Ammon's horn (tissue), 1 donor: ENCODE measurements at places on chromosomes 5 and 9.

- peak; percentile 70 for DNase-seq
These were observed 22.8 kb downstream of the SMIM3 start for GRCh38 chr5:150801117-150801927.

DNA sequence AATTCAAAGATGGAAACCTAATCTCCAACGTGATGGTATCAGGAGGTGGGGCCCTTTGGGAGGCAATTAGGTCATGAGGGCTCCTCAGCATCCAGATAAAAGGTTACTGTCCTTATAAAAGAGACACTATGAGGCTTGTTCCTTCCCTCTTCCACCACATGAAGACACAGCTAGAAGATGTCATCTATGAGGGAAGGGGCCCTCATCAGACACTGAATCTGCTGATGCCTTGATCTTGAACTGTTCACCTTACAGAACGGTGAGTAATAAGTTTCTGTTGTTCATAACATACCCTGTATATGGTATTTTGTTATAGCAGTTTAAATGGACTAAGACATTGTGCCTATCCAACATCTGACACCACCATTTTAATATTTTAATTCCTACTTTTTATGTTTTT is 19.7 kb upstream of the CCNH start:
- DNase-seq: no peak

DNA sequence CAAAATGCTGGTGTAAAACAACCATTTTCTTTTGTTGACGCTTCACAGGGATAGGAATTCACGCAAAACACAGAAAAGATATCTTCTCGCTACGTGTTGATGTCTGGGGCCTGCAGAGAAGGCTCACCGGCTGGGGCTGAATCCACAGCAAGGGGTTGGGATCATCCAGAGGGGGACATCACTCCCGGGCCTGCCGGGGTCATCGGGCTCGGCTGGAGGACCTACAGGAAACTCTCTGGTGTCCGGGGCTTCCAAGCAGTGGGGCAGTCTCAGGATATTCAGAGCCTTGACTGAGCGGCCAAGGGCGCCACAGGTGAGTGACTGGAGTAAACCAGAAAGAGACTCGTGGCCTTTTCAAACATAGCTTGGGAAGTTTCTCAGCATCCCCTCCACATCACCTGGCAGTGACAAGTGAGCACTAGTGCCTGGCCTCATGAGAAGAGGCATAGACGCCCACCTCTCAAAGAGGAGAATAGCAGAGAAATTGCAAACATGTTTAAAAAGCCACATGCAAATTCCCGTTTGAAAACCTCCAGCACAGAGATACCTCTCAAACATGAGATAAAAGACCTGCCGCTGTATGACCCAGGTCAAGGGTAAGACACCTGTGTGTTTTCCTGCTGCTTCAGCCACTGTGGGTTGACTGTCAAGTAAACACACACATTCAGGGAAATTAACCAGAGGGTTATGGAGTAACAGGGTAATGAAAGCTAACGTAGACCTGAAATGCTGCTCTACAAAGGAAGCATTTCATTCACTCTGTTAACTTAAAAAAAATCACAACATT is 50.8 kb upstream of the SIMC1 start:
- no peak for DNase-seq

DNA sequence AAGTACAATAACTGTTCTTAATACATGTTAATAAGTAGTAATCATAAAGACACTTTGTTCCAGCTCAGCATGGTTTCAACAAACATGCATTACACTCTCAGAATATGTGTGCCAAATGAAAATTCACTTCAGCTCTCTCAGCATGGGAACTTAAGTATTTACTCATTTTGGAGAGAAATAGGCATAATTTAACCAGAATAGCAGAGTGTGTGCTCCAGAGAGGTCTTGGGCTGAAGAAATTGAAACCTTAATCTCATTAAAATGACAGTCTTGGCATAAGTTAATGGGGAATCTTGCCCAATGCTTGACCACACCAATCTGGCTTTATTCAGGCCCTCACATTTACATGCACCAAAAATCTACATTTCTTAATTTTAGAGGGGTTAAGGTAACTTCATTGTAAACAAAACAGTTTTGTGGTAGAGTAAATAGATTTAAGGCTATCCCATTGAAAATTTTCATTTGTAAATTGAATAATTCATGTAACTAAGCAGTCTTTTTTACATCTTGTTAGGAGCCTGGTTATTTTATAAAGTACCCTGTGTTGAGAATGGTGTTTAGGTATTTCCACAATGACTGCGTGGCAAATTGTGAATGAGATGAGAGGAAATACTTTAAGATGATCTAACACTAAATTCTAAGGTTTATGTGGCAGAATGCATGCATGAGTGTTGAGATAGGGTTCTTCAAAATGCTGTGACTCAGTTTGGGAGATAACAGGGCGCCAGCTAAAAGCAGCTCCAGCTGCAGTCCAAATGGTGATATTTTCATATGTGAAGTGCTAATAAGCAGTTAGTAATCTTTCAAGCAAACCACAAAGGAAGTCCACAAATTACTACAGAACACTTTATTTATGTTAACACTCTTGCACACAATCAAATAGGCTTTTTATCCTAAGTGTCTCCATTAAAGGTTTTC is 11.3 kb upstream of the LOX start:
- DNase-seq: no peak

DNA sequence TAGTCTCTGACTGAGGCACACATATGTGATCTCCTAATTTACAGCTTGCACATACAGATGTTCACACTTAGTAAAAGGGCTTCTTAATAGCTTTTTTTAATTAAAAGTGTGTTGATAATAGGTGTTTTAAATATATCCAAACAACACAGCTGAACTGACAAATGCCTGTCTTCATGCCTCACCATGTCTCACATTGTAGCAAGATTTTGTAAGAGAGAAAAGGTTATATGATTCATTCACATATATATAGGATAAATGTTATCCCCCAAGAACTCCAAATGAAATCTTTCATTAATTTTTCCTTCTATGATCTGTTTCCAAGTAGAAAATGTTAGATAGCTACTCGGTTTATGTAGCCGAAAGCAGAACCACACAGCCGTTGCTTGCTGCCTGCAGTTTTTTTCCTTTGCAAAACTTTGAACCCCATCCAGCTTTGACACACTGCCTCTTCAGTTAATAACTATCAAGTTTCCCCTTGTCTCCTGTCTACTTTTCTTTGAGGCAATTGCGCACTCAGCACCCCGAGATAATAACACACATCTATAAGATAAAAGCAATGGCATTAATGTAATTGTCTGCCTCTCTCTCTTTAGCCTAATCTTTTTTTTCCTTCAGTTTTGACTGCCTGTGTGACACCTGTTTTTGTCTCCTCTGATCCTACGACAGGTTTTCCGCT is 299.2 kb downstream of the BNC2 start:
- no peak for DNase-seq

DNA sequence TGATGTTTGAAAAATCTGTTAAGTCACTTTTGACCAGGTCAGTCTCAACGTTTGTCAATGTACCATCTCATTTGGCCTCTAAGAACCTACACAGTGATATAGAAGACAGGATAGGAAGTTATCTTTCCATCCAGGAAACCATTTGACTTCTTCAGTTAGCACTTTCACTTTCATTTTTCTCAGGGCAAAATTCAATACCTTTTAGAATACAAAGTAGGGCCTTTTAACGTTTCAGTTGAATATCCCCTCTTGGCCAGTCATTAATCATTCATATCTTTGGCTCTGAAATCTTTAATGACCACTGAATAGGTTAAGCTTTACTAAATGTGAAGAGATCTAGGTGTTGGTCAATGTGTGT is 101.1 kb upstream of the GNAQ start:
- DNase-seq: no peak

- DNase-seq: no peak
These were observed 53.0 kb downstream of the SH3RF2 start for GRCh38 chr5:145989428-145989827.

- DNase-seq: no peak
These were observed 154.0 kb downstream of the MCTP1 start for GRCh38 chr5:95130941-95131340.

DNA sequence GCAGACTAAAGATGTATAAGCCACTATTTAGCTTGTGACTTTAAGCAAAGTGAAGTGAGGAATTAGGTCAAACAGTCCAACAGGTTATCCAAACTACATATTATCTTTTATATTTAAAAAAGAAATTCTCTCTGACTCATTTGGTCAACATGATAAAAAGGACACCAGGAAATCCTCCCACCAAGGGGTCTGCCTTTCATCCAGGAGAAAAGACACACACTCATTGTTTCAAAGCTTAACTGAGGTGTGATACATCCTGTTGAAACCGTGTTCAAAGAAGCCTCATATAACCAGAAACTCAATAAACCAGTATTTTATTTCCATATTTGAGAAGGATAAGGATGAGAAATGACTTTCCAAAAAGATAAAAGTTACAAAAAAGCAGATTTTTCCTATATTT is 417.1 kb downstream of the HCN1 start:
- no peak for DNase-seq

- DNase-seq: no peak
These were observed at the start of gene PCDHA1 for GRCh38 chr5:140785905-140786686. Gene PCDHA1, plus strand, starts transcription at chr5:140786140.

DNA sequence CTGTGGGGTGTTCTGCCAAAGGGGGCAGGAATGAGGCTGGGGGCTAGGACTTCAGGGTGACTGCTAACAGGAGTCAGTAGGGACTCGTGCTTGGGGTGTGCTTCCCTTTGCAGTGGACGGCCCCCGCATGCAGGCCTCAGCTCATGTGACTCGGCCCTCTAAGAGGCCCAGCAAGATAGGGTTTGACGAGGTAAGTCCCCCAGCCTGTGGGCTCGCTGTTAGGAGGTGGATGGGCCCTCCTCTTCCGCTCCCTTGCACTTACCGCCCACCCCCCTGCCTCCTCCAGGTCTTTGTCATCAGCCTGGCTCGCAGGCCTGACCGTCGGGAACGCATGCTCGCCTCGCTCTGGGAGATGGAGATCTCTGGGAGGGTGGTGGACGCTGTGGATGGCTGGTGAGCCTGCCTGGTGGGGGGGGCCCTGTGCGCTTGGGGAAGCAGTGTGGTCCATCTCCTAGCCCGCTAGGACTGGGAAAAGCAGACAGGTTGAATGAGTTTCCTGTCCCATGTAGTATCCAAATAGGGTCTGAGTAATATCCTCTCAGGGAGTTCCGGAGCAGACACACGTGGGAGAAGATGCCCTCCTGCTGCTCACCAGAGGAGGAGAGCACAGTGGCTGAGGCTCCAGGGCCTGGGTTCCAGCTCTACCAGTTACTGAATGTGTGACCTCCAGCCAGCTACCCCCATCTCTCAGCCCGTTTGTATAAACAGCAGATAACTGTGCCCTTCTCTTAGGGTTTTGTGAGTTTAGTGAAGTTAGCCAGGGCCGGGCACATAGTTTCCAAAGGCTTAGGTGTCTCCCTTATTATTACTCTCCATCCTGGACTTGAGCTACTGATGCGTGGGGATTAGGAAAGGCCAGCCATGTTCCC is 8.2 kb downstream of the CERCAM start:
- no peak for DNase-seq

GRCh38 chr5:81214848-81215247 is 18.3 kb upstream of the CKMT2 start:
- no peak for DNase-seq

DNA sequence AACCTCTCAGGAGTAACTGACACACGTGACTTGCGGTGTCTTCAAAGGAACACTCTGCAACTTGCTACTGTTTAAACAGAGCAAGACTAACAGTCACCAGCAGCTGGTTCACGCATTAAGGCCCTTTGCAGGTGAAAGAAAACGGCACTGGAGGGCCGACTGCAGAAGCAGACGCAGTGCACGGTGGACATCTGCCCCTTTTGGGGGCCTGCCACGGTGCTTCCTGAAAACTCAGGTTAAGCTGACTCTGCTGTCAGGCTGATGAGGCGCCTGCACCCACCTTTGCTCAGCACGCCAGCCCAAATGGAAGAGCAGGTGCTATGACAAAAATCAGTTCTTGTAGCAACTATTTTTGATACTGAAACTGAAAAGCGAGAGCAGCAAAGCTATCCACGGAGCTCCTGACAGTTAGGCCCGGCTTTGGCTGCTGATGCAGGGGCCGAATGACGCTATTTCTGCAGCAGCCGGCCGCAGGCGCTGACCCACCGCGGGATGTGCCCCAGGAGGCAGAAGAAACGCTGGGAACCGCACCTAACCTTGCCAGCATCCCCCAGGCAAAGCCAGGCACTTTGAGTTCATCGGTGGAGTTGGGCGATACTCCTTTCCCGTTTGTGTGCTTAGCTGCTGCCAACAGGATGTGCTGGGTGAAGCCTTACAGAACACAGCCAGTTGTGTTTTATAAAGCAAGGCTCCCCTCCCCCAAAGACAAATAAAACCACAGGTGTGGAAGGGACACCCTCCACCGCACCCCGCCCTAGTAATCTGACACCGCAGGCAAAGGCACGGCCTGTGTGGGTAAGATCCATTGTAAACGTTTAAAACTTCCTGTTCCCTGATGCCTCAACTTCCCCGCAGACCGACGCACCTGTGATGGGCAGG is 21.1 kb upstream of the TERT start:
- no peak for DNase-seq

DNA sequence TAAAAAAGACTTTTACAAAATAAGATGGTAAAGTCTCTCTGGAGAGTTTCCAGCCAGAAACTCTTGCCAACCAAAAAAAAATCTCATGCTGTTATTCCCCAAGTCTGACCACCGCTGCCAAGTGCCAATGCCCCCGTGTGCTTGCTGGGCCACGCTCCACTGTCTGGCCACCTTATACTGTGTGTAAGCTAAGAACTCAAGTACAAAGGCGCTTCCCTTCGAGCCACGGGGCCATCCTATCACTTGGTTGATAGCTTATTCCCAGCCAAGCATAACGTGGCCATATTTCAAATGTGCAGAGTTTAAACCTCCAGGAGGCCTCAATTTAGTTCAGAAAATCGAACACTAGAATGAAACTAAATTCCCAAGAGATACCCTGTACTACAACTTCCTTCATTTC is 36.0 kb downstream of the ROR2 start:
- no peak for DNase-seq

- DNase-seq: no peak
These were observed 96.9 kb upstream of the HAPLN1 start for GRCh38 chr5:83817591-83817990.

GRCh38 chr5:108728566-108729241 is 19.0 kb upstream of the FER start:
- DNase-seq: peak; percentile 21

DNA sequence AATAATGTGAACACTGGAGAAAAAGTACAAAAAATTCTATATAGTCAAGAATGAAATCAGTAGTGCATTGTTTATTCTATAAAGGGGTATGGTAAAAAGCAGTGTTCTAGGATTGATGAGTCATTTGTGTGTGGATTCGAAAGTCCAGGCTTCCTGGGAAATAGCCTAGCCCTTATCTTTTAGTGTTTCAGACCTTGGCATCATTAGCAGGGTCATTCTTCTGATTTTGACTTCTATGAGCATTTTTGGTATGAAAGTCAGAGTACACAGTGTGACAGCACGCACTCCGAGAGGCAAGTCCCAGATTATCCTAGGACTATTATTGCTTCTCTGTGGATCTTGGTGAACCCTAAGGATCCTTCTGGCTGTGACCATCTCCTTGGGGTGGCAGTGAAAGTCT is 16.9 kb downstream of the PCSK5 start:
- no peak for DNase-seq

- no peak for DNase-seq
These were observed 174.4 kb downstream of the EBF1 start for GRCh38 chr5:158925314-158925713.

- no peak for DNase-seq
These were observed 15.7 kb upstream of the SNX30 start for GRCh38 chr9:112734892-112735291.

GRCh38 chr5:15286650-15287049 is 213.3 kb upstream of the FBXL7 start:
- peak; percentile 70 for DNase-seq

- peak; percentile 19 for DNase-seq
These were observed at the start of gene IRX1 for GRCh38 chr5:3595006-3595961. Gene IRX1, plus strand, starts transcription at chr5:3595832. Its CDS starts 274 bp downstream, at chr5:3596106.

GRCh38 chr9:113989017-113989713 is 88.9 kb downstream of the AMBP start:
- DNase-seq: no peak

GRCh38 chr9:138076650-138077009 is 199.0 kb downstream of the CACNA1B start:
- DNase-seq: no peak
